ENCODE measurements at places on chromosomes 13 and 19.

DNA sequence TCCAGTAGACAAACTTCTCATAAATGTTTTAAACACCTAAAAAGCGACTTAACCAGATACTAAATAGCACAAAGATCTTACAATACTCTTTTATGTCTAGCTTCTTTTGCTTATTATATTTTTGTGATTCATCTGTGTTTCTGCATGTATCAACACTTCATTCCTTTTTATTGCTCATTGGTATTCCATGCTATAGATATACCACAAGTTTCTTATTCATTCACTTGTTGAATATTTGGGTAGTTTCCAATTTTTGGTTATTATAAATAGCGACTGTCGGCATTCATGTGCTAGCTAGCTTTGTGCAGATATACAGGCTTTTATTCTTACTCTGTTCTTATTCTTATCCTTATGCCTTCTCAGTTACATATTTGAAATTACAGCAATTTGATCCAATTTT, 50.0 kb upstream of the RGCC start:
- no peak for DNase-seq

DNA sequence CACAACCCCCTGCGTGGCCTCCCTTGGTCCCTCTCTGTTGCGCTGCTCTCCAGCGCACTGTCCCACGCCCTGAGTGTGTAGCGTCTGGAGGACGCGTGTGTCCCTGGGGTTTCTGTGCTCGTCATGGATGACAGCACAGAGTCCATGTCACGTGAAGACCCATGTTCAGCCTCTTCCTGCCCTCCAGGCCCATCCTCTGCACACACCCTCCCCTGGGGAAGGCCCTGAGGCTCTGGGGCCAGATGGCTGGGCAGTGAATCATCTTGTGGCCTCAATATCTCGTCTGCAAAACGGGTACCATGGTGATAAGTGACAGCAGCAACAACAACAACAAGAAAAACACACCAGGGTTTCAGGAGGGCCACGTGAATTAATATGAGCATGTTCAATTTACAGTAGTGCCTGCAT, 71.5 kb upstream of the ARHGEF7 start:
- DNase-seq: no peak

- DNase-seq: no peak
These were observed 286.7 kb upstream of the SLITRK6 start for GRCh38 chr13:86085890-86086289.

DNA sequence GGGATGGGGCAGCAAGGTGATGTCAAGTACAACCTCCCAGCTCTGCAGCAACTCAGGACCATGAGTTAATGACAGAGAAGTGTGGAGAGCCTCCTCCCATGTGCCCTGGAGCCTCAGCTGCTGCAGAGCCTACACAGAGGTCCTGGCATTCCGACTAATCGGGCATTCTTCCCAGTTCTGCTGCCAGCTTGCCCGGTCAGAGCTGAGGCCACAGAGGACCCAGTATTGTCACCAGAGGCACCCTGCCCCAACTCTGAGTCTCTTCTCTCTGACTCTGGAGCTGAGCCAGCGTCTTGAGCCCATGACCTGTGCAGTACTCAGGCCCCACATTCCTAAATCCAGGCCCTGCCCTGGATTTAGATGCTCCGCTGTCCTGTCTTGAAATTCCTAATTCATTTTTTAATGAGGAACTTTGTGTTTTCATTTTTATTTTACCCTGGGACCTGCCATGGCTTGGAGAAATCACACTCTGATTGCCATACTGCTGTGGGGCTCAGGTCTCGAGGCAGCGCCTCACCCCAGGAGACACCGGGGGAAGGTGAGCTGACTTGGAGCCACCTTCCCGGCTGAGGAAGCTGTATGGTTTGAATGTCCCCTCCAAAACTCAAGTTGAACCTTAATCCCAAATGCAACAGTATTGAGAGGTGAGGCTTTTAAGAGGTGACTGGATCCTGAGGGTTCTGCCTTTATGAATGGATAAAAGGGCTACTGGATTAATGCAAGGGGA, 144.9 kb upstream of the ZNF507 start:
- no peak for DNase-seq

GRCh38 chr19:18606281-18607225, at the start of gene CRLF1:
Gene CRLF1 (minus strand): TSS chr19:18606799. CDS start chr19:18606656, 143 bp downstream.
- no peak for DNase-seq

DNA sequence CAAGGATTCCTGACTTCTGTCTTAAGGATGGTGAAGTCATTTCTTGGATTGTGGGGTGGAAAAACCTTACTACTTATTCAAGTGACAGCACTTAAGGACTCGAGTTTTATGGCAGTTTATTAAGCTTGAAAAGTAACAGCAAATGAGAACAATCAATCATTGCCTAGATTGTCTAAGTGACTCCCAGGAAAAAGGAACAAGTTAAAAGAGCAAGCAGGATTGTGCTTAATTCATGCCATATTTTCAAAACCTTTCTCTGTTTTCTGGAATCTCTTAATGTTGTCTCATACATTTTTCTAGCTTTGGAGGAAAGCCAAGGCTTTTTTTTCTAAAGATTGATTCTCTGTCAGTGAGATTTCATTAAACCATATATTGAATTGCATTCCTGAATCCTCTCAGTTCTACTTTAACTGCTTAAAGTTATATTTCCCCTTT, 236.2 kb upstream of the HTR2A start:
- no peak for DNase-seq

DNA sequence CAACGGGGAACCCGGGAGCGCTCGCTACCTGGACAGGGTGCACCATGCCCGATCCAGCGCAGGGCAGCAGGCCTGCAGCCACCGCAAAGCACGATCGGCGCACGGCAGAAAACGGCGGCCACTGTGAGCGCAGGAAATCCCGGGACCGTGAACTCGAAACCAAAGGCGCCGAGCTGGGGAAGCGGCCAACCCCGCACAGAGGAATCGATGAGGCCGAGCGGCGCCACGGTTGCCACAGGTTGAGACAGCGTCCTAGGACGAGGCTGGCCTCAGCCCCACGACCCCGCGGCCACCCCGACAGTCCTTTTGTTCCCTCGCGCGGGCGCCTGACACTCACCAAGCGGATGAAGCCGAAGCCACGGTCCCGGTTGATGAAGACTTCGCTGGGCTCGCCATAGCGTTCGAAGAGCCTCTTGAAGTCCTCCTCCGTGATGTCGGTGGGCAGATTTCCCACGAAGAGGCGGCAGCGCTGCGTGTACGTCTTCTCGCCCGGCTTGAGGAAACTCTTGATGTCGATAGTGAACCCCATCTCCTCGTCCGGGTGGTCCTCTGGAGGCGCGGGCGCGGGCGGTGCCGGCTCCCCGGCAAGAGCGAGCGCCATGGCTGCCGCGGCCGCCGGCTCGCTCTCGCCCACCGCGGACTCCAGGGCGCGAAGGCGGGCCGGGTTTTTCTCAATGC, 557 bp downstream of the PSPC1 start:
- DNase-seq: peak; percentile 32

- no peak for DNase-seq
These were observed 14.2 kb upstream of the LATS2 start for GRCh38 chr13:21075379-21076249.

DNA sequence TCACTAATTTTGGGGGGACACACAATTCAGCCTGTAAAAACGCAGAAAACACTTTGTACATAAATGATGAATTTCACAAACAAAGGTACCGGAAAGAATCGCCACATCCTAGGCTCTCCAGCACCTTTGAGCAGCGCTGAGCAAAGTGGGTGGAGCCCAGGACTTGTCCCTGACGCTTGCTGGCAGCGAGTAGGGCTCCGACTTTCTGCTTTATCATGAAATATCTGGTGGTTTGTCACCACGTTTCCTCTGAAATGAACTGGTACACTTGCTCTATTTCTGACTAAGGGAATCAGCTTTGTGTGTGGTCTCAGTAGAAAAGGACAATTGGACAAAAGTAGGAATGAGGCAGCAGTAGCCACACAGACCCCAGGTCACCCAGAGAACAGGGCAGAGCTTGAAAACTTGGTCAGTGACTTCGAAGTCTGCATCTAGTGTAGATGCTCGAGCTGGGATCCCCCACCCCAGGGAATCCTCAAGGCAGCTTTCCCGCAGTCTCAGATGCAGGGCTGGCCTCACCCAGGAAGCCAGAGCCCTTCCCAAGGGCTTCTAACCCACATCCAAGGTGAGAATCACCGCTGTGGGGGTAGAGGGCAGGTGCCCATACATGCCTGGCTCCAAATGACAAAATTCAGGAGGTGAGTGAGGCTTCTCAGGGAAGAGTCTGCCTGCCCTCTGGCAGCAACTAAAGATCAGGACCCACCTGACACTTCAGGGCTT, 85.3 kb upstream of the SOX1 start:
- DNase-seq: no peak
